Stimulated activated CD8-positive, alpha-beta memory T cell treated with anti-CD3 and anti-CD28 coated beads, Interleukin-4, amount 100 ng/mL, for 1 hour (primary cell): ENCODE measurements at places on chromosomes 16 and 17.

DNA sequence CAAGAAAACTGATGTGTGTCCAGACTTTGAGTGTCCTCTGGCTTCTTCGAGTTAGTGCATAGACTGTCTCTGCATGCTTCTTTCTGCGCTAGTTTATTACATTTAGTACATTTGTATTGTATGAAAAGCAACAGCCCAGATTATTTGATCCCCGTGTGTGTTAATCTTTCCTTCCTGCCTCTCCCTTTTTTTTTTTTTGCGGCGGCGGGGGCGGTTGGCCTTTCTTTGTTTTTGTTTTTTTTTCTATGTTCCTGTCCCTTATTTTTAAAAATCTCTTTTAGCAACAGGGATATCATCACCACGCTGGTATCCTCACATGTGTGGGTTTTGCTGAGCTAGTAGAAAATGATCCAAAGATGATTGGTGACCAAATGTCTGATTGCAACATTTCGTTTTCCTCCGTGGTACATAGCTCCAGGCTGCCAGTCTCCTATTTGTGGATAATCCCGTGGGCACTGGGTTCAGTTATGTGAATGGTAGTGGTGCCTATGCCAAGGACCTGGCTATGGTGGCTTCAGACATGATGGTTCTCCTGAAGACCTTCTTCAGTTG is 9.4 kb downstream of the SCPEP1 start:
- no peak for DNase-seq

DNA sequence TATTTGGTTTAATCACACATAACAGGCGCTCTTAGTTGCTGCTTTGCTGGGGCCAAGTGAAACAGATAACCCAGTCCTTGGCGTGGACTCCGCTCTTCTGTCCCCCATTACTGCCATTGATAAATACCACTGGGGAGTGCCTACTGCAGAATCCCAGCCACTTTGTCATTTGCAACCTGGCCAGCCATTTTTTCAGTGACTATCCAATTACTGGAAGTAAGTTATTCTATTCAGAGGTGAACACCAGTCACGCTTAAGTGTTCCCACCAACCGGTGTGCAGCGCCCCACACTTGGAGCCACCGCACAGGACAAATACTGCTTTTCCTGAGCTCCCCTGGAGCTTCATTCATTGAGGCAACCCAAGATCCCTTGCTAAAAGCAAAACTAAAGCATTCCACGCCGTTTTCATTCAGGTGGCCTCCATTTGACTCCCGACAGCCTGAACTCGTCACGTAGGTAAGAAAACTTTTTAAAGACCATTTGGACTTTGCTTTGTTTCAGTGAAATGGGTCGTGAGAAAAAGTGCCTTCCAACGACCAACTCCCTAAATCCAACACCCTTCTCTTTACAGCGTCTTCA is 1.8 kb downstream of the USP7 start:
- DNase-seq = no peak

- no peak for DNase-seq
Observed at GRCh38 chr17:71427801-71428200, 693.0 kb upstream of the SOX9 start.

DNA sequence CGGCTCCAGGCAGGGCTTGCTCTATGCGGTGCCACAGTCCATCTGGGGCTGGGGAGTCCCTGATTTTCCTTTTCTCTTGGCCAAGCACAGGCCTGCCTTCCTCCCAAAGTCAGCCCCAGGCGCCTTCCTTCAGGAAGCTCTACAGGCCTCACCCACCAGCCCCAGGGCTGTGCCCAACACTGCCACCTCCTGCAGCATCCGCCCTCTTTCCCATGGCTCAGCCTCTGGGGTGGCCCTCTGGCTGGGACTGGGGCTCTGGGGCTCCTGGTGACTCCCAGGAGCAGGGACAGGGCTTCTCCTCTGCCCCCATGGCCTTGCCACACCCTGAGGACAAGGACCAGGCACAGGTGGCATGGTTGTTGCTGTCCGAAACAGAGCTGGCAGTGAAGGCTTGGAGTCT is 817 bp downstream of the ITGB4 start:
- DNase-seq = no peak

DNA sequence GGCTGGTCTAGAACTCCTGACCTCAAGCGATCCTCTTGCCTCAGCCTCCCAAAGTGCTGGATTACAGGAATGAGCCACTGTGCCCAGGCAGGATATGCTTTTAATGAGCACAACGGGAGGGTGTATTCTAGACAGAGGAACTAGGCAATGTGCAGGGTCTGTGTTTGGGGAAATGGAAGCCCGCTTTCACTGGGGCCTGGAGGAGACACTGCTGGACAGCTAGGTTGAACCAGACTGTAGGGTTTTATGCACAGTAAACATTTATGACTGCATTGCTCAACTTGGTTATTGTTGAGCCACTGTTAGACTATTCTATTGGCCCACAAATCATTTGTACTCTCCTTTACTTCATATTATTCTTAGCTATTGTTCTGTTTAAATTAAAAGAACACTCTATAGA is 10.2 kb upstream of the SIAH1 start:
- no peak for DNase-seq

GRCh38 chr16:85360323-85361277 is 248.3 kb upstream of the CIBAR2 start:
- DNase-seq = no peak

GRCh38 chr17:82242977-82243647 is 14.3 kb downstream of the SLC16A3 start:
- no peak for DNase-seq

DNA sequence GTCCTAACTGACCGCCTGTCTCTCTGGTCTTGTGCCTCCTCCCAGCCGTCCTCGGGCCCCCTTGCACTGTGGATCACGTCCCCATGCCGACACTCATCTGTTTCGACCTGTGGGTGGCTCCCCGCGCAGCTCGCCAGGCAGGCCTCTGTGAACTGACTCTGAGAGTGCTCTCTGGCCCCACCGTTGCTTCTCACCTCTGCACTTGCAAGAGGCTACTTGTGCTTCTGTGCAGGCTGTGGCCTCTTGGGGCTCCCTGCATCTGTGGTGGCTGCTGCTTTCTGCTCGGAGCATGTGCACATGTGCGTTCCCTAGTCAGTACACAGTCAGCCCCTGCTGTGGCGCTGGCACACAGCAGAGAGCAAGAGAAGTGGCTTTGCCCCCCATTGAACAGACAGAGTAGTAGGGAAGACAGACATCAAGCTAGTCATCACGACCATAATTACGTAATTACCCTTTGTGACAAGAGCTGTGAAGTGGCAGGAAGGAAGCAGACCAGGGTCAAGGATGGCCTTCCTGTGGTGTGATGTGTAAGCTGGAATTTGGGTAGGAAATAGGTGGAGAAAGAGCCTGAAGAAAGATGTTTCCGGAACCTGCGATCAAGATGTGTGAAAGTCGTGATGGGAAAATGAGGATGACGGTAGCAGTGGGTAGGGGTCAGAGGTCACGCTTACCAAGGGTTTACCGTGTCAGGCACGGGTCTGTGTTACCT is 256.0 kb upstream of the CACNG5 start:
- no peak for DNase-seq

- DNase-seq = no peak
Observed at GRCh38 chr17:10439816-10440215, 18.1 kb upstream of the MYH8 start.

- no peak for DNase-seq
Observed at GRCh38 chr16:22813223-22813947, 577 bp upstream of the HS3ST2 start.

DNA sequence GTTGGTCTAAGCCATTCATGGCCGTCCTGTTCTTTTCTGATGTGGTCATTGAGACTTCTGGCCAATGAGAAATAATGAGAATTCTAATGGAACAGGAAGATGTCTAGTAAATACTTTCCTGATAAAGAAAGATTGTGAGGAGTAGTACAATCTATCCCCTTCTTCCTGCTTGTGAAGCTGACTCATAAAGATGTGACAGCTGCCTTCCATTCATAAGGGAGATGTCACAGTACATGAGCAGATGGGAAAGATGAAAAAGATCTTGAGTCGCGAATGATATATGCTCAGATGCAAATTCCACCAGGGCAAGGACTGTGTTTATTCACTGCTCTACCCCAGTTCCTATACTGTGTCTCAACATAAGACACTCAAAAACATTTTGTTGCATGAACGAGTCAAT is 111.7 kb upstream of the FOXF1 start:
- no peak for DNase-seq

DNA sequence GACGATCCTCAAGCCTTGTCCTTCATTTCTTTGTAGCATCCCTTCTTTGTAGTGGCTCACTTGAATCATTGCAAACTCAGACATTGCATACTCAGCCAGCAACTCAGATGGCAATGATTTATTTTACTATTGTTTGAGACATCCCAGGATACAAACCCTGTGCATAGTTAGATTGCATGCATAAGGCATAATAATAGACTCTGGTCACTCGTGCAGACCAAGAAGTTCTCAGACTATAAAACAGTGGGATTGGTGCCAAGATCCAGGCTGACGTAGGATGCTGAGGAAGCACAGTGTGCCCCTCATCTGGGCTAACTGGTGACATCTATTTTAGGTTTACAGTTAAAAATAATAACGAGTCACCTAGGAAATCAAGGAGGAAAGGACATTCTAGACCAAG is 142.3 kb downstream of the PMP22 start:
- DNase-seq = no peak

GRCh38 chr17:81867991-81868673 is 3.0 kb downstream of the ARHGDIA start:
- DNase-seq = no peak

- no peak for DNase-seq
Observed at GRCh38 chr16:55778757-55779156, 54.1 kb downstream of the CES1 start.

DNA sequence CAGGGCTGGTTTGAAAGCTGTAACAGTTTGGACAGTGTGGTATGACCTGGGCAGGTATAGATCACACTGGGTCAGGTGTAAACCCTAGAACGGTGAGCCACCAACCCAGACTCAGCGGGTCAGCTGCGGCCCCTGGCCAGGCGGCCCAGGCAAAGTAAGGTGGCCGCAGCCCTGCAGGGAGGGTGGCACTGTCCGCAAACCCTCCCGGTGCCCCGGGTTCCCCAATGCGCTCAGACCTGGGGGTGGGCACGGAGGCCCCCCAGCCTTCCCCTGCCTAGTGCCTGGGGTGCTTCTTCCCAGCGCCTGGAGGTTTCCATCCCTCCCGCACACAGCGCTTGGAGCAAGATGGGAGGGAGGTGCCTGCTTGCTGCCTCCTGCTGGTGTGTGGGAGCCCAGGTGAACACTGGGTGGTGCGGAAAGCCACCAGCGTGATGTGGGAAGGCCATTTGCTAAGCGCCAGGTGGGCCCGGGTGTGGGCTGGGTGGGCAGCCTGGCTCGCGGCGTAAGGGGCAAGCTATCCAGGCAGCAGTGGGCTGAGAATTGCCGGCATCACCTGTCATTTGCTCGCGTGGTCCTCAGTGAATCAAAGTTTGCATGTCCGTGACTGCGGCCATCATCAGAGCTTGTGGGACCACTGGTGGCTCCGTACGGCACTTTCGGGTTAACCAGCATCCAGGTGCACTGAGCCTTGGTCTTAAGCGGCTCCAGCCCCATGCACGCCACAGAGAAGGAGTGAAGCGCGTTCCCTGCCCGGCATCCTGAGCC is 47.3 kb upstream of the GNG13 start:
- no peak for DNase-seq

GRCh38 chr16:46632778-46633733 is 11.9 kb upstream of the SHCBP1 start:
- DNase-seq = no peak

- no peak for DNase-seq
Observed at GRCh38 chr17:31389657-31390381, 1.7 kb upstream of the RAB11FIP4 start.

DNA sequence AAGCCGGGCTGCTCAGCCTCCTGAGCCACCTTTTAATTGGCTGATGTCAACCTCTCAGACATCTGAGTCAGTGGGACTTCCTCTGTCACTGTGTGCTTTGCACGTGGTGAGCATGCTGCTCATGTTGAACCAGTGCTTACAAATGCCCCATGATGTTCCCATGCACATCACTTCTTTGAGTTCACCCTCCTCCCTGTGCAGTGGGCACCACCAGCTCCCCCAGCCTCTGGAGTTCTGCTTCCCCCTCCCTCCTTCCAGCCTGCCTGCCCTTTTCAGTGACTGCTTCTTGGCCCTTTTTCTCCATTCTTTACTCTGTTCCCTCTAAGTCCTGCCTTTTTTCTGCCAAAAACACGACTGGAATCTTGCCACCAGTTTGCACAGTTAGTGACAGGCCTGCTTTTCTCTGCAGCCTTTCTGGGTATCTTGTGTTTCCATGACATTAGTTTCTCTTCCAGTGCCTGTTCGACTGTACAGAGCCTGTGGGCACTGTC is 41.6 kb downstream of the USP10 start:
- DNase-seq = no peak

- no peak for DNase-seq
Observed at GRCh38 chr17:45950888-45951287, 48.2 kb upstream of the STH start.

- DNase-seq = no peak
Observed at GRCh38 chr17:58338841-58339754, 10.5 kb upstream of the TSPOAP1 start.

DNA sequence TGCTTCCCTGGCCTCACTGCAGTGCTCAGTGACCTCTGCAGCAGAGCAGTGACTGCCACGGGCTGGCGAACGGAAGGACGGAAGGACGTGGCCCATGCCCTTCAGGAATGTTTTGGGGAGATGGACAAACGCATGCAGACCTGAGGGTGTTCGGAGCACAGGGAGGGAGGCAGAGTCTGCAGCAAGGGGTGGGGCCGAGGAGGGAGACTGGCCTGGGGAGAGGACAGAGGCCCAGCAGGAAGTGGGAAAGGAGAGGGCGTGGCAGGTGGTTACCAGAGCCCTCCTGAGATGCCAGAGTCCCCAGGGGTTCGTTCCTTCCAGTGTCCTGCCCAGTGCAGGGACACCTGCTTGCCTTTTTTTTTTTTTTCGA is 21.9 kb downstream of the ADORA2B start:
- DNase-seq = no peak

GRCh38 chr16:64738321-64738960 is 383.4 kb downstream of the CDH11 start:
- DNase-seq = no peak

DNA sequence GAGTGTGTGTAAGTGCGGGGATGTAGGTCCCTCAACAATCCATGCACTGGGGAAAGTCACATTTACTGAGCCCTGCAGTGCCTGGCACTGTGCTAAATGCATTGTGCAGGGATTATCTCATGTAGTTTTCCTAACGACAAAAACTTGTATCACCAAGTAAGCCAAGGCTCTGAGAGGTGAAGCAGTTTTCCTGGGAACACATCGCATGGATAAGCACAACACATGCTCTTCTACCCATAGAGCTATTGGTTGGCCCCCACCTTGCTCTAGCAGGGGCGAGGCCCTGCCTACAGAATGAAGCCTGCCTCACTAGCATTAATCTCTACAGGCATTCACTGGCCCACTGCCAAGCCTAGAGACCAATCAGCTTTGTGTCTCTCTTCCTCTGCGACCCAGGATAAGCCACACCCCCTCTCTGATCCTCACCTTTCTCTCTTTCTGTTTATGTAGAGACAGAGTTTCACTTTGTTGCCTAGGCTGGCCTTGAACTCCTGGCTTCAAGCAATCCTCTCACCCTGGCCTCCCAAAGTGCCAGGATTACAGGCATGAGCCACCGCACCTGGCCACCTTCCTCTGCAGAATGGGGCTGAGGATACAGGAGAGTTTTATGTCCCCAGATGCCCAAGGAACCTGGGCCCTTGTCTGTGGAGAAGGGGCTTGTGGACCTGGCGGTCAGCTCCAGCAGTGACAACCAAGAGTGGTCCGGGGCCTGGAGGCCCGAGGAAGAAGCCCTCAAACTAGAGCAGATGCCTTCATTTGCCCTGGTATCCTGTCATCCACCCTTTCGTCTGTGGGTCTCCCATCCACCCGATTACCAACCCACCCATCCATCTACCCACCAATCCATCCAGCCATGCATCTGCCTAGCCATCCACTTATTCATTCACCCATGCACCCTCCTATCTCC is 12.8 kb downstream of the CDH16 start:
- no peak for DNase-seq

- DNase-seq = no peak
Observed at GRCh38 chr16:86059253-86060171, 160.6 kb downstream of the IRF8 start.
